ENCODE measurements at places on chromosomes 1 and 21.

DNA sequence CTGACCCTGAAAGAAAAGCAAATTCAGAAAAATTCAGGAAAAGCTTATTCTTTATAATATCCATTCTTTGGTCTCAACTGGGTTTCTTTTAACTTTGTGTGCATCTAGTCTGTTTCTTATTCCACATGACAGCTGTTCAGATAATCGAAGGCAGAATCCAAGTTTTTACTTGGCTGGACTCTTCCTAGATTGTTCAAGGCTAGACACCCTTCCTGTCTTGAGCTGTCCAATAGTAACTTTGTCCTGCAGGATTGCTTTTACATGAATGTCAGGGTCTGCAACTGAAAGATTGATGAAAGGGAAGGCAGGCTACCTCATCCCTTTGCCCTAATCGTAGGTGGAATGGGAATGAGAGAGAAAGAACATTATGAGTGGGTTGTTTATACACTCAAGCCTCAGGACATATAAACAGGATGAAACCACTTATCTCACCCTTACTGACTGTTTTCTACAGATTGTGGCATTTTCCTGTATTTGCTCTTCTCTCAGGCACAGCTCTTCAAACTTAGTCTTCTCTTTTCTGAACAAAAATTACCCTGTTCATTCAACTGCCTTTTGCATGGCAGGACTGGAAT lies 76.9 kb downstream of the LEPR start:
- no peak for DNase-seq

DNA sequence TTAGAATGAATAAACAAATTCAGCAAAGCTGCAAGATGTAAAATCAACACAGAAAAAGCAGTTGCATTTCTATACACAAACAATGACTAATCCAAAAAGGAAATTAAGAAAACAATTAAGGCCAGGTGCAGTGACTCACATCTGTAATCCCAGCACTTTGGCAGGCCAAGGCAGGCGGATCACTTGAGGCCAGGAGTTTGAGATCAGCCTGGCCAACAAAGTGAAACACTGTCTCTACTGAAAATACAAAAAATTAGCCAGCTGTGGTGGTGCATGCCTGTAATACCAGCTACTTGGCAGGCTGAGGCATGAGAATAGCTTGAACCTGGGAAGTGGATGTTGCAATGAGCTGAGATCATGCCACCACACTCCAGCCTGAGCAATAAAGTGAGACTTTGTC lies 22.3 kb downstream of the THEM4 start:
- no peak for DNase-seq

- DNase-seq: no peak
Observed at GRCh38 chr1:61047061-61047460, 35.3 kb upstream of the NFIA start.

DNA sequence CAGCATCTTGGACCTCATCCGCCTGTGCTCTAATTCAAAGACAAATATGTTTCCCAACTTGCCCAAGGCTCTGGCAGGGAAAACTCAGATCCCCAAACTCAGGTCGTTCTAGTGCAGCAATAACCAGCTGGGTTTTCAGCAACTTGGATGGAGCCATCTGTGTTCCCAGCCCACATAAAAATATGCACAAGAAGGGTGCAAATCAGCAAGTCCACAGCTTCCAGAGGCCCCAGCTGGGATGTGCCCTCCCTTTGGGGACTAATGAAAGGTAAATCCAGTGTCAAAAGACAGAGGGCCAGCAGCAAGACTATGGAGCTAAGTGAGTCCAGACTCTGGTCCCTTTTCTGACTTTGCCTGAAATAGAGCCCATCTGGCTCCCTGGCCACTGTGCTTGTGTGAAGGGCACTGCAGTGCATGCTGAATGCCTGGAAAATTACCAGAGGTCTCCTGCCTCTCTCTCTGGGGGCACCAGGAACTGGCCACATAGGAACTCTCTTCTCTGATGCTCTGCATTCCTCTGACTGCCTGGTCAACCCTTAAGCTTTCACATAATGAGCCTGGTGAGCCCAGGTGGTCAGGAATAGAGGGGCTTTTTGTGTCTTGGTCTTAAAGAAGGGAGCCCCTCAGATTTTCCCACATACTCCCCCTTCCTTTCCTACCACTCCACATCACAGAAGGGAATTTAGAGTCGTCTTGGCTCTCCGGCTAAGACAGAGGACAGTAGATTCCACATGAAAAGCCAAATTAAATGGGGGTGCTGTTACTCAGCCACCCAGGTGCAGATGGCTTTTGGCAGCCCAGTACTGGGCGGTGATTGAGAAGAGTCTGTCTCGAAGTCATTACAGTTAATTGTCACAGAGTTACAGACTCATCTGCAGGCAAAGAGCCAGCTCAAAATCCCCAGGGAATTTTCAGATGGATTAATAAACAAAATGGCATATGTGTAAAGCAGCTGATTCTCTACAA lies 88.1 kb upstream of the C1orf21 start:
- no peak for DNase-seq

GRCh38 chr1:231580874-231581273 lies 45.7 kb upstream of the DISC1 start:
- DNase-seq: no peak

- no peak for DNase-seq
Observed at GRCh38 chr21:37425001-37425400, 58.4 kb downstream of the DYRK1A start.

GRCh38 chr1:44322367-44322766 lies 32.7 kb downstream of the ERI3 start:
- DNase-seq: no peak

GRCh38 chr1:156697481-156697880 lies 7.9 kb downstream of the CRABP2 start:
- DNase-seq: no peak

DNA sequence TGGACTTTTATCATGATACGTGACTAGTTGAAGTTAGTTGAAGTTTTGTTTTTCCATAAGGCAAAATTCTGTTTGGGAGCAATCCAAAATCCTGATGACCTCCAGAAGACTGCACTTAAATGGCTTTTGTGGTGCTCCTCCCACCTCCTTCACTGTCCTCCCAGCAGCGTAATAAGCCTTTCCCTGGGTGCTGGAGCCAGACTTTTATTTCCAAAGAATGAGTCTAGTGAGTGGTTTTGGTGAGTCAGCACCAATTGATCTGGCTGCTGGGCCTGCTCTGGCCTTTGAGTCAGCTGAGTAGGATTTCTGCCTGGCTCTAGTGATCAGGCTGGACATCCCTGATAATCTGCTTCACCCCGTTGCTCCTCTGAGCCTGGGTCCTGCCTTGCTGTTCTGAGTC lies 21.7 kb upstream of the KCND3 start:
- no peak for DNase-seq
